Stimulated activated CD4-positive, alpha-beta T cell treated with anti-CD3 and anti-CD28 coated beads, Interleukin-4, amount 100 ng/mL, for 24 hours (primary cell): ENCODE measurements at places on chromosomes 7 and 10.

GRCh38 chr7:56062382-56062781 lies 1.7 kb upstream of the SUMF2 start:
- DNase-seq: no peak

DNA sequence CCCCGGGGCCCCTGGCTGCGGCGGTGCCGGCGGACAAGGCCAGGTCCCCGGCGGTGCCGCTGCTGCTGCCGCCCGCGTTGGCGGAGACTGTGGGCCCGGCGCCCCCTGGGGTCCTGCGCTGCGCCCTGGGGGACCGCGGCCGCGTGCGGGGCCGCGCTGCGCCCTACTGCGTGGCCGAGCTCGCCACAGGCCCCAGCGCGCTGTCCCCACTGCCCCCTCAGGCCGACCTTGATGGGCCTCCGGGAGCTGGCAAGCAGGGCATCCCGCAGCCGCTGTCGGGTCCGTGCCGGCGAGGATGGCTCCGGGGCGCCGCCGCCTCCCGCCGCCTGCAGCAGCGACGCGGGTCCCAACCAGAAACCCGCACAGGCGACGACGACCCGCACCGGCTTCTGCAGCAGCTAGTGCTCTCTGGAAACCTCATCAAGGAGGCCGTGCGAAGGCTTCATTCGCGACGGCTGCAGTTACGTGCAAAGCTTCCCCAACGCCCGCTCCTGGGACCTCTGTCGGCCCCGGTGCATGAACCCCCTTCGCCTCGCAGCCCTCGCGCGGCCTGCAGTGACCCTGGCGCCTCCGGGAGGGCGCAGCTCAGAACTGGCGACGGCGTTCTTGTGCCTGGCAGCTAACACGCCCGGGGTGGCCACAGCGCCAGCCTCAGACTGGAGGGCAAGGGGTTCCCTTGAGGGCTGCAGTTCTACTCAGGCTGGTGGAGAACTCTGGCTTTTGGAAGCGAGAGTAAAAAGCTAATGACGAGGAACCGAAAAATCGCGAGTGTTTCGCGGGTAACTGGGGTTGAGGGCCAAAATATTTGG lies 804 bp downstream of the FRAT1 start:
- DNase-seq: peak; percentile 62

DNA sequence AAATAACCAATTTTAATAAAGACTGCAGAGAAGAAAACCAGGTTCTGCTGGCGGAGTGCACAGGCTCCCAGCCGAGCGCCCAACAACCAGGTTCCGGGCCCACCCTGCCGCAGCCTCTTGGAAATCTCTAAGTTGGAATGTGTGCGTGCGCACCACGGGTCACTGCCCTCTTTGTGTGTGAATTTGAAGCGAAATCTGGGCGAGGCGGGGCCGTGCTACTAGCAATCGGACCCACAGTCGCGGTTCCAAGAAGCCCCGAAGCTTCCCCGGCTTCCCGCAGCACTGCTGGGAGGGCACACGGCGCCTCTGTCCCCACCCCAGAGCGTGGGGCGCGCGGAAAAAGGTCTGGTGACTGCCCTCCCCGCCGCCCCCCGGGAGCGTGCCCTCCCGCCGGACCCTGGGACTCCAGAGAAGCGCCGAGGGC lies 666 bp upstream of the MAP3K8 start:
- peak; percentile 51 for DNase-seq

DNA sequence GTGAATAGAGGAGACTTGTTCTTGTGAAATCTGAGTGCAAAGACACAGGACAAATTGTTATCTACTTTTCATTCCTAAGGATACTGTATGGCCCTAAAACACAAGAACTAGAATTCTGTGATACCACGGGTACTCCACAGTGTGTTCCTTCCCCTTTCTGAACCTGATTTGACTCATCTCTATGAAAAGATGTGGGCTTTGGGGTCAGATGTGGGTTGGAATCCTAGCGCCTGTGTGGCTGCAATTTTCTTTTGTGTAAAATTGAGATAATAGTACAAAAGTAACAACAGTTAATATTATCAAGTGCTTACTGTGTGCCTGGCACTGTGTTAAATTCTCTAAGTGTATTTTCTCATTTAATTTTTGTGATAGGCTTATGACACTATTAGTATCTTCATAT lies 8.1 kb downstream of the SRGN start:
- no peak for DNase-seq

DNA sequence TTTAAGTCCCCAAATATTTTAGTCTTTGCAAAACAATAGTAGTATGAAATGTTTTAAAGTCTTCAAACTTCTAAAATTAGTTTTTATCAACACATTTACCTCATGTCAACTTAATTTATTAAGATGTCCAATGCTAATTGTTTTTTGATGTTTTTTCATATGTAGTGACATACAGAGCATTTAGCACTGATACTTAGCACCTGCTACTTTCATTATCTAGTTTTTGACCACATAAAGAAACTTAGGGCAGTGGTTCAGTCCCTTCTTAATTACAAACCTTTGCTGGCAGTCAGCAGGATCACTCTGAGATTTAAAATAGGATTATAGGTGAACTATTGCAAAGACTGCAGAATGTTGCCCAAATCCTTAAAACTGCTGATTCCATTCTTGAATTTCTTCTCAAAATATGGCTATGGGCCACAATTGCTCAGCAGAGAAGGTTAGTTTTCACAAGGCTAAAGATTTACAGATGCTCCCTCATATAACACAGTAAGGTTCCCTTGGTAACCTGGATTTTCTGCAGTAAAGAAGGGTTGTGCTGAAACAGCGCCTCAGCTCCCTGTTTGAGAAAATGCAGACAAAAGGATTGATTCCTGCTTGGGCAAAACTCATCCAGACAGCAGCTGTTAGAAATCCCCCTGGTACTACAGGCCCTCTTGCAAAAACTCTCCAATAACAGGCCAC lies 3.4 kb downstream of the GPR85 start:
- no peak for DNase-seq

- no peak for DNase-seq
Measured at GRCh38 chr7:27825891-27826290, 85.9 kb downstream of the TAX1BP1 start.

DNA sequence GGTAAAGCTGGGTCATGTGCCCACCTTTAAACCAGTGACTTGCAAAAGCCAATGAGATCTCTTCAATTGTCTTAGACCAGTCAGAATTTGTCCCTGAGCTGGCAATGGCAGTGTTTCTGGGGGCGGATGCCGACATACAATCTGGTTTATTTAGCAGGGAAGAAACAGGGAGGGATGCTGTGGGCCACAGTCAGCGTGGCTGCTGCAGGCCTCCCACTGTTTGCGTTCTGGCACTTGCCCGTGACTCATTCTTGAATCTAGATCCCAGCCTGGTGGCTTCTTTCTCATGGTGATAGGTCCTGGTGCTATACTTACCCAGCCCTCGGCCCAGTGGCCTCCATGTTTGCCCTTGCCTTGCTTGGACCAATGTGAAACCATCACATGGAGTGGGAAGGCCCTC lies 3.1 kb upstream of the CPA1 start:
- no peak for DNase-seq
